ENCODE measurements at places on chromosomes 16 and 17.

DNA sequence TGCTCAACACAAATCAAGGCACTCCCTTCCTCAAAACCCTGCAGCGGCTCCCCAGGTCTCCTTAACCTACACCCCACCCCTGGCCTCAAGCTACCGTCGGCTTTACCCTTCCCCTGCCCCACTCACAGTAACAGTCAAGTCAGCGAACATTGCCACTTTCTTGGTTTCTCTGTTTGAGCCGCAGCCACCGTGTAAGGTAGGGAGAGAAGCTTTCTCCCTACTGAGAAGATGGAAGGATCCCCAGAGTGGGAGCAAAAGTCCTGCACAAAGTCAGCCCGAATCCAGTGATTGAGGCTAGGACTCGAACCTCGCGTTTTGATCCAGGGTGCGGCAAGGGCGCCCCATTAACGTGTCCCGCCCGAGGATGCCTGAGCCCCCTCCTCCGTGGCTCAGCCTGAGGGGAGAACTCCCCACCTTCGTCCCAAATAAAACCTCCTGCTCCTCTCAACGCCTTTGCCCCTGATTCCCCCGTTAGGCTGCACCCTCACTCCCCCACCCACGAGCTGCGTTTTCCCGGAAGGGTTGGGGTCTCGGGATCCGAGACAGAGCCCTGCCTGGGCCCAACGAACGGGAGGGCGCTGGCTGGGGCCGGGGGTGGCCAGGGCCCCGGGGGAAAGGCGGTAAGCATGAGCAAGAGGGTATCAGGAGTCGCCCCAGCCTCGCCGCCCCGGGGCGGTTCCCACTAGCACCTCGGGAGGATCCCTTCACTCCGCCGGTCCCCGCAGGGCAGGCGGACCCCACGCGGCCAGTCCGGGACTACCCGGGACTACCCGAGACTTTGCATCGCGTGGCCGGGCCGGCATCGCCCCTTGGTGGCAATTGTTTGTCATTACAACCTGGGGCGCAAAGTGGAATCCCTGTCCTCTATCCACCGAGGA lies 9.9 kb upstream of the NAGS start:
- DNase-seq: peak; percentile 71

GRCh38 chr17:76314392-76315227 lies 6.5 kb upstream of the QRICH2 start:
- DNase-seq: no peak

GRCh38 chr17:2138761-2139160 lies 83.9 kb downstream of the HIC1 start:
- DNase-seq: no peak

GRCh38 chr16:25006504-25007056 lies 8.6 kb downstream of the ARHGAP17 start:
- DNase-seq: no peak

DNA sequence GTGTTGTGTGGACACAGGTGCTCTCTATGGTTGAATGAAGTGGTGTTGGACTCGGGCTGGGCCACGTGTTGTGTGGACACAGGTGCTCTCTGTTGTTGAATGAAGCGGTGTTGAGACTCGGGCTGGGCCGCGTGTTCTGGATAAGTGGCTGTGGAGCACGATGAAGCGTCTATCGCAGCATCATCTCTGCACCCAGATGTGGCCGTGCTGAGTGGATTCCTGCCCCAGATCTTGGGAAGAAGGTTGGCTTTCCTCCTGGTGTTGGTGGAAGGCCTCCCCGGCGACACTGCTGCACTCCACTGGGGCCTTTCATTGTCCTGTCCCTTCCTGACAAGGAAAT lies 69.1 kb downstream of the RPTOR start:
- no peak for DNase-seq

DNA sequence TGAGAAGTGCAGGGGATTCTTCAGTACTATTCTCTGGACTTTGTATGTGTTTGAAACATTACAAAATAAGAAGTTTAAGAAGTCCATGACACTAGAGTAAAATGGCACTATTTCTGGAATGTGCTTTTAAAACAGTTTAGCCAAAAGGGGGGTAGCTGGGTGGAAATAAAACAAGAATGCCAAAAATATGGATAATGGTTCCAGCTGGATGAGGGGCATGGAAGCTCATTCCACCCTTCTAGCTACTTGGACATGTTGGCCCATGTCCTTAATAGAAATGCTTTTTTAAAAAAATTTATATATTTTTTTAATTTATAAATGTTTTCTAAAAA lies 13.1 kb downstream of the ZC3H7A start:
- DNase-seq: no peak

GRCh38 chr16:19301931-19302330 lies 16.4 kb downstream of the CLEC19A start:
- no peak for DNase-seq

GRCh38 chr16:84851192-84852127 lies 31.7 kb downstream of the CRISPLD2 start:
- peak; percentile 93 for DNase-seq

DNA sequence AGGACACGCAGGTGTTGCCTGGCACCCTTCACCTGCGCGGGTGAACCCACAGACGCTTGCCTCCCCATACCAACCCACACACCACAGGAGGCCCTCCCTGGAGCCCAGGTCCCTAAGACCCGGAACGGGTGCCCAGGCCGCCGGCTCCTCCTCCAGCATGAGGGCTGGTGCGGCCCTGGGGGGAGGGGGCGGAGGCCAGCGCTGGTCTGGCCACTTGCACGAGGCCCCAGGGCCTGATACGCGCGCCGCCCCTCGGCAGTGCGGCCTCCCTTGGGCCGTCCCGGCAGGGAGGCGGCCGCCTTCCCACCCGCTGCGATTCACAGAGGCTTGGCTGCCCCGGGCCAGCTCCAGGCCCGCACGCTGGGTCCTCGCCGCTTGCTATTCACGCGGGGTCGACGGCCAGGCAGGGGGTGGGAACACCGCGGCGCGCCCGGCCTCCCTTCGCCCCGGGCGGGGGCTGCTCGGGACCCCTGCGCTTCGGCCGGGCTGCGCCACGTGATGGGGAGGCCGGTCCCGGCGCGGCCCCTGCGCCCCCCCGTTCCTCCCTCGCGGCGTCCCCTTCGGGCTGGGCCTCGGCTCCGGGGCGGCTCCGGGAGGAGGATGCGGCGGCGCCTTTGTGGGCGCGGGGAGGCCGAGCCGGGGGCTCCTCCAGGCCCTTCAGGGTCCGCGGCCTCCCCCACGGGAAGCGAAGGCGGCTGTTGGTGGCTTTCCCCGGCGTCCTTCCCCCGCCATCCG lies 685 bp downstream of the FASN start:
- DNase-seq: peak; percentile 62

DNA sequence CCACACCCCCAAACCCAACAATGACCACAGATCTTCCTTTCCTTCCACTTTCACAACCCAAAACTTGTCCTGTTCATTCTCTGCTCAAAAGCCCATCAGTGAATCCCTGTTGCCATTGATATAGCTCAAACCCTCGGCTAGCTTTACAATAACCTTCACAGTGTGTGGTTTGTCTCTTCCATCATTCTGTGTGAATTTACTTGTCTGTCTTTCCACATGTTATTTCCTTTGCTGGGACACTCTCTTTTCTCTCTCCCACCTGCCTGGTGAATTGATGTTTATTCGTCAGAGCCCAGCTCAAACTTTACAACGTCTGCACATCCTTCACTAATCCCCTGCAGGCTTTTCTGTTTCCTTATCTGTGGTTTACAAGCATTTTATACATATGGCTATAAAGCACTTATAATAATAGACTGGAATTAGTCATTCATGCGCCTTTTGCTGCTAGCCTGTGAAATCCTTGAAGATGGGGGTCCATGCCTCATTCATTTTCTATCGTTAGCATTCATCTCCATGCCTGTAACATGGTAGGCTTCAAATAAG lies 114.4 kb downstream of the CDH13 start:
- DNase-seq: no peak

- peak; percentile 85 for DNase-seq
Observed at GRCh38 chr16:55465077-55465896, 13.7 kb upstream of the MMP2 start.

DNA sequence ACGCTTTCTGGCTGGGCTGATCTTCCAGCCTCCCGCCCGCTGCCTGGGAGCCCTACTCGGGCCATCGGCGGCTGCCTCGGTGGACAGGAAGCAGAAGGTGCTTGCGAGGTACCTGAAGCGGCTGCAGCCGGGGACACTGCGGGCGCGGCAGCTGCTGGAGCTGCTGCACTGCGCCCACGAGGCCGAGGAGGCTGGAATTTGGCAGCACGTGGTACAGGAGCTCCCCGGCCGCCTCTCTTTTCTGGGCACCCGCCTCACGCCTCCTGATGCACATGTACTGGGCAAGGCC lies 30.7 kb downstream of the CIITA start:
- DNase-seq: no peak

GRCh38 chr16:89012622-89012995 lies 35.6 kb upstream of the CBFA2T3 start:
- DNase-seq: no peak

DNA sequence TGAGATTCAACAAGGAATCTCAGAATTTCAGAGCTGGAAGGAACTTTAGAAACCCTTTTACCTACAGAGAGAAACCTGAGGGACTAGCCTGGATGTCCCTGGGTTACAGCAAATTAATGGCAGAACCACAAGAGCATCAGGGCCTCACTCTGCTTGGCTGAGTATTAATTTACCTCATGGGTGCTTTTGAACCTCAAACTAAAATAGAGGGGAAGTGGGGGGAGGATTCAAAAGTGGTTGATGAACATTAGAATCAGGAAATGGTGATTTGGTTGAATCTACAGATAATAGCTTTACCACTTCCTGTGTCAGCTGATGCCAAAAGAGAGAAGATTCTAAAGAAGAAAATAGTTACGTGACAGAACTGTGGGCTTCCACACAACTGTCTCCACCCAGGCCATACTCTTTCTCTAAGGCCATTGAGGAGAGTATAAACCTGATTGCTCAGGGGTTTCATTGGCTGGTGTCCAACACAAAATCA lies 11.3 kb upstream of the SKAP1 start:
- no peak for DNase-seq

GRCh38 chr17:60110586-60110985 lies 31.9 kb upstream of the HEATR6 start:
- no peak for DNase-seq

DNA sequence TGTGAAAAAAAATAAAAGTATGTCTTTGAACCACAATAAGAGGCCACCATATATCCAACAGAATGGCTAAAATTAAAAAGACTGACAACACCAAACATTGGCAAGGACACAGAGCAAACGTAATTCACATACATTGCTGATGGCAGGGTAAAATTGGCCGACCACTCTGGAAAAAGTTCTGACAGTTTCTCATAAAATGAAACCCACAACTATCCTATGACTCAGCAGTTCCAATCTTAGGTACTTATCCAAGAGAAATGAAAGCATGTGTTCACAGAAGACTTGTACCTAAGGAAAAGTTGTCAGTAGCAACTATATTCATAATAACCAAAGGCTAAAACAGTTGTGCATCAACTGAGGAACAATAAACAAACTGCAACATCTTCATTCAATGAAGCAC lies 357.3 kb upstream of the XYLT1 start:
- no peak for DNase-seq

- DNase-seq: no peak
Observed at GRCh38 chr17:75913537-75914210, 9.0 kb upstream of the MRPL38 start.

DNA sequence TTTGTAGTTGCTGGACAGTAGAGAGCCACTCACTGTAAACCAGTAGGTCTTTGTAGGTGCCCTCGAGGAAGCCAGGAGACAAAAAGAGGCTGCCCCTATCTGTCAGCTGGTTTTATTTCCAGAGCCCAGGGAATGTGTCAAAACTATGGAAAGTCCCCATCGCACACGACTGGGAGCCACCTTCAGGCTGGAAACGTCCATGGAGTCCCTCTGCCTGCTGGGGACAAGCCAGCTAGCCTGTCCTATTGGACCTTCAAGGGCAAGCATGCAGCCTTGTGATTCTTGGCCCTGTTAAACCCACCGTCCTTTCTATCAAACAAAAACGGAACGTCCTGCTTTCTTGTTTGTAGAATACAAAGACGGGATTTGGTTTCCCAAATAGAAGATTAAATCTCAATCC lies 289.8 kb downstream of the SLC39A11 start:
- no peak for DNase-seq

DNA sequence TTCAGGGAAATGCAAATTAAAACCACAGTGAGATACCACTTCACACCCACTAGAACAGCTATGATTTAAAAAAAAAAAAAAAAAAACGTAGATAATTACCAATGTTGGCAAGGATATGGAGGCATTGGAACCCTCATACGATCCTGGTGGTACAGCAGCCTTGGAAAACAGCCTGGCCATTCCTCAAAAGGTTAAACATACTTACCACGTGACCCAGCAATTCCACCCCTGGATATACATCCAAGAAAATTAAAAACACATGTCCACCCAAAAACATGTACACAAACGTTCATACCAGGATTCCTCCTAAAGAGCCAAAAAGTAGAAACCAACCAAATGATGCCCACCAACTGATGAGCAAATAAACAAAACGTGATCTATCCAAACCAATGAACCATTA lies 68.1 kb downstream of the GAS7 start:
- DNase-seq: no peak

DNA sequence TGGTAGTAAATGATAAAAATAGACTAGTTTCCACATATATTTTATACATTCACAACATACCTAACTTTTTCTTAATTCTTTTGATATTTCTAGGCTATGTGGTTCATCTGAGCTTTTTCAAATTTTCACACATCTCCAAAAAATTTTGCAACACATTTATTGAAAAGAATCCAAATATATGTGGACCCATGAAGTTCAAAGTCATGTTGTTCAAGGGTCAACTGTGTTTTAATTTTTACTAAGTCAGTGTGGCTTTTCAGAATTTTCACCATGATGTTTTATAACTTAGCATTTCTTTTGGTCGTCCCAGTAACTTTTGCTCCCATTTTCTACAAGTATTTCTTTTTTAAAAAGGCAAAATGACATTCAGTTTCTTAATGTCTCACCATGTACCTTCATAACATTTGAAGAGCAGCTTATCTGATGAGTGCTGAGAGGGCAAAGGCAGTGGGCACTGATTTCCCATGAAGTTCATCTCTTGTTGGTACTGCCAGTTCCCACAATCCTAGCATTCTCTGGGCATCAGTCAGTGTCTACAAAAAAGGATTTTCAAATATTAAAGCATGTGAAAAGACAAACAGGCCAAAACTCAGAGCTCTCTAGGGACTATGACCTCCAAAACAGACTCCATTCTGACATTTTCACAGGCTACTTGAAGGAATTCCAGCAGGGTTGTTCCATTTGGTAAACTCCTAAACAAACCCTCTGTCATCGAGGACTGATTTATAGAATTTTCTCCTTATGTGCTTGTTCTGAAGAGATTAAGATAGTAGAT lies 80.3 kb downstream of the MRTFB start:
- DNase-seq: peak; percentile 79

GRCh38 chr16:14181371-14182050 lies 110.4 kb downstream of the MRTFB start:
- no peak for DNase-seq

Data from myocyte (in vitro differentiated cells).